ENCODE measurements at places on chromosomes 4 and X.
A peak's percentile ranks its signal among the peaks of the same experiment; 100 is the strongest.

DNA sequence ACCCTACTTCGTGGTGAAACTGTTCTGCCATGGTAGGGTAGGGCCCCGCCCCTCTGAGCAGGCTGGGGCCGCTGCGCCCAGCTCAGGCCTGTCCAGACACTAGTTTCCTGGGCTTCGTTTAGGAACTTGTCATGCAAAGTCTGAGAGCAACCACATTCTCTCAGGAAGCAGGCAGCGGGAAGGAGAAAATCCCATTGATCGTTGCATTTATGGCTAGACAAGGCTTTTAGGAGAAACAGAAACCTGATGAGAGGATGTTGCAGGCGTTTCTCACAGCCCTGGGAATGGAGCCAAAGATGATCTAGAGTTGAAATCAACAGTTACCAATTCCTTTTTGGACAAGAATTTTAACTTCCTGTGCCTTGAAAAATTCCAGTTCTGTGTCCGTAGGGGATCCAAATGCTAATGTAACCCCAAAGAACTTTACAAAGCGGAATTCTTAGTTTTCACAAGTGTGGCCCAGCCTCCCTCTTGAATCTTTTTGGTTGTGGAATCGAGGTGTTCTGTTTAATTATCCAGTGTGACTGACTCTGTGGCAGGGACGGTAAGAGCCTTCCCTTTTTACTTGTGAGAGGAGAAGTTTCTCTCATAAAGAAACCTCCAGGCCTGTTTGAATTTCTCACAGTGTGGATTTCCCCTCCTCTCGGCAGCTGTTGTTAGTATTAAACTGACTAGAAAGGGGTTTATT, 4.5 kb upstream of the CXCL9 start:
- no peak for DNase-seq

- no peak for DNase-seq
Measured at GRCh38 chrX:15437724-15438123, 53.5 kb upstream of the VEGFD start.

DNA sequence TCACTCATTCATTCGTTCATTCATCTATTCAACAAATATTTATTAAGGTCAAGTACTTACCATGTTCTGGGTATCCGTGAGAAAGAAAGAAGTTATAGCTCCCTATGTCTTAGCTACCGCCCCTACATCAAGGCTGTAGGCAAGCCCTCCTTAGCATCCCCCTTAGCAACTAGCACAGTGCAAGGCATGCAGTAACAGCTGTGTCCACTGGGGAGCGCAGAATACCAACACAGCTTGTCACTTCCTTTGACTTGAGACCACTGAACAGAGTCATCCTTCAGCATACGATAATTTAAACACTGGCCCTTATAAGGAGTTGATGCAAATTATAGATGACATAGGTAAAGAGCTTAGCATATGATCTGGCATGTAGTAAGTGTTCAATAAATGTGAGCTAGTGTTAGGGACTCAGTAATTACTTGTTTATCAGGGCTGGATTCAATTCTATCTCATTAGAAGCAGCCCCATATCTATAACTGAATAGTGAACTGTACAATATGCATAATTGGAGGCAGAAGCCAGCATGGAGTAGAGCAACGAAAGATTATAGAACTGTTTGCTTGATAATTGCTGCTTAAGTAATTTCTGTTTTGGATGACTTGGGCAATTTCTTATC, 8.7 kb downstream of the KIAA1210 start:
- DNase-seq, result peak; percentile 54

GRCh38 chr4:154415313-154415712, 76.3 kb downstream of the DCHS2 start:
- no peak for DNase-seq

- DNase-seq, result no peak
Measured at GRCh38 chrX:46599051-46599560, 25.5 kb downstream of the CHST7 start.

- no peak for DNase-seq
Measured at GRCh38 chr4:93029769-93030168, 726.0 kb downstream of the GRID2 start.

GRCh38 chr4:88820698-88821415, 123.2 kb upstream of the NAP1L5 start:
- DNase-seq, result no peak

DNA sequence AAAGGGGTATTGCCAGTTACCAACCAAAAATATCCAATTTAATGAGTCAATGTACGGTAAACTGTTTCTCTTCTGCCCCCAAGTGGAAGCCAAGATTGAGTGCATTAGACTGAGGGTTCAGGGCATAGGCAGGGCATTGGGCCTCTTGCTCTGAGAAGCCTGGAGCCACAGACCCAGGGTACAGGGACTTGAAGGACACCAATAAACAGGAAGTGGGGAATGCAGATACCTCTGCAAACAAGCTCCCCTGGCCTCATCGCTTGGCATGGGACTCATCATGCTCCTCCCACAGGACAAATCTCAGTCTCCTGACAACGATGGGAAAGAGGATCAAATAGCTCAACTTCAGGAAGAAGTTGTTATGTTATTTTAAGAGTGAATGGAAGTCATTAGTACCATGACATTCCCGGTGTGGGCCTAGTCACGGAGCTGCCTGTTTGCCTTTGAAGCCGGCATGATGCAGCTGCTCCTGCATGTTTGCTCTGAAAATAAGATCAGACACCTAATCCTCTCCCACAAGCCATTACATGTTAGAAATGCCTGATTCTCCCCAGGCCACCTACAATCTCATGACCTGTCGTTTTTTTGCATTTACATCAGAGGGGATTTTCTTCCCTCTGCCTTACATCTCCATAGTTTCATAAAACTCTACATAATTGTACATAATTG, 224.2 kb downstream of the RCHY1 start:
- peak; percentile 2 for DNase-seq

GRCh38 chr4:162498168-162498567, 334.4 kb upstream of the FSTL5 start:
- DNase-seq, result no peak

- peak; percentile 30 for DNase-seq
Measured at GRCh38 chrX:153765138-153766079, 1.4 kb downstream of the PLXNB3 start.

- DNase-seq, result no peak
Measured at GRCh38 chrX:1591863-1592469, 562 bp downstream of the AKAP17A start.

DNA sequence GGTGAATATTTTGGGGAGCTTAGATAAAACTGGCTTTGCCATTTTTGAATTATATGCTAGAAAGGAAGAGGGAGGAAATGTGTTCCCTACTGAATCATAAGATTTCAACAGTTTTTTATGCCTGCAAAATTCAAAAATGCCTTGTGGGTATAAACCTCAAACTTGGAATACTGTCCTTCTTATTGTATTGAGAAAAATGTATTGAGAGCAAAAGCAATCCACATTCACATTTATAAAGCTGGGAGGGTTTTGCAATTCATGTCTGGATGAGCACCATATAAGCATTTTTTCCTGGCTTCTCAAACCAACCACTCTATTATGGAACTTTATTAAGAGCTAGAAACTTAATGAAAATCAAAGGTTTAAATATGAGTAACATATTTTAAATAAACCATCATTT, 289.8 kb downstream of the PCDH7 start:
- DNase-seq, result no peak

DNA sequence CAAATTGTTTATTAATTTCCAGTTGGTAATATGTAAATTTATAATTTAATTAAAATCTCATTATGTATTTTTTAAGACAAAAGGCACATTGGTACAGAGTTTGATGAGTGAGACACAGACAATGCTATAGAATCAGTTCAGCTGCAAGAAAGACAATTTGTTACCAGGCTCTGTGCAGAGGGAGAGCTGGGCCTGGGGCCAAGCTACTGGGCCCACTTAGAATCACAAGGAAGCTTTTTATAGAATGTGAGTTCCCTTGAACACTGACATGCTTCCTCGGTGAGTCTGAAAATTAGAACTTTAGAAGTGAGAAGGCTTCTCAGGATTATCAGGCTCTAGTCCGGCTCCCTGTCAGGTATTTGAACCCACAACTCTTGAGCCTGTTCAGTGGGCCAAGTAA, 129.0 kb downstream of the AFF2 start:
- DNase-seq, result no peak

- no peak for DNase-seq
Measured at GRCh38 chr4:80069837-80070731, 2.9 kb downstream of the ANTXR2 start.

DNA sequence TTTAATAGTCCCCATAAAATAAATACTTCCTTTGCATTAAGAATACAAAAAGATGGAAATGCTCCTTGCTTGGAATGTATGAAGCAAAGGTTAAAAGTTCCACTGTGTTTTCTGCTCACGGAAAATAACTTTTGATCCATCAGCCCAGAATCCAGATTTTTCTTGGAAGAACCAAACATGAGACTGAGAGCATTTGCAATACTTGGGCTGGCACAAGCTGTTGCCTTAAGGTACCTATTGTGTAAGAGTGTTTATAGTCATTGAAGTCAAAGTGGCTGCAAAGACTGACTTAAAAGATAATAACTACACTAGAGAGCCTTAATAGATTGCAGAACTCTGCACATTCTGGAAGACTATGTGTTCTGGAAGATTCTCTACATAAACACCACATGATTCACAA, 281.4 kb downstream of the RAB28 start:
- DNase-seq, result no peak

GRCh38 chrX:48548871-48549270, 9.4 kb downstream of the TBC1D25 start:
- no peak for DNase-seq

DNA sequence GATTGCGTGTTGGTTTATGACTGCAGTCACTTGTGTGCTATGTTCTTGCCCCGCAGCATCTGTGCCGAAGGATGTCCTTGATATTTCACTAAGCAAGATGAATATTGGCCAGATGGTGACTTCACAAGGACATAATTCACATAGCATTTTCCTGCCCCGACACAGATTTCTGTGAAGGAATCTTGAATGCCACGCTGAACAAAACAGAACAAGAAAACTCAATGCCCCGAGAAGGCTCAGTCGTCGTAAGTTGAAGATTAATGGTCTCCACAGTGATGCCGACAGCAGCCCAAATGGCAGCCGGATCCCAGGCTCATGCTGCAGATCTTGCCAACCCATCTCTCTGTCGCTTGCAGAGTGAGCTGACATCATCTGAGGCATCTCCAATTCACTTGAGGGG, 145.9 kb downstream of the CPEB2 start:
- no peak for DNase-seq

DNA sequence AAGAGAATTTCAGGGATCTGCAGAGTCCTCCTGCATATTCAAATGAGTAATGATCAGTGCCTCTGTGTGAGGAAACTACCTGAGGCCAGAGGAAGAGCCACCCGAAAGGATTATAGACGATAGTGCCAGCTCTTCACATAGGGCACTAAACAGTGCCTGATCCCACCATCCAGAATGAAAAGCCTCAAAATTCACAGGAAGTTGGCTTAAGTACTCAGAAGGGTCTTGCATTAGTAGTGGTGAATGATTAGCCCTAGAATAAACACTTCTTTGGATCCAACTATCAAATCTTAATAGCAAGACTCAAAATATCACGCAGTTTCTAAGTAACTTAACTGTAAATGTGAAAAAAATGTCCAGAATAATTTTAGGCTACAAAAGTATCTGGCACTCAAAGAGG, 324.4 kb downstream of the ZNF674 start:
- DNase-seq, result no peak

GRCh38 chr4:71404049-71404448, 65.2 kb downstream of the SLC4A4 start:
- DNase-seq, result no peak

DNA sequence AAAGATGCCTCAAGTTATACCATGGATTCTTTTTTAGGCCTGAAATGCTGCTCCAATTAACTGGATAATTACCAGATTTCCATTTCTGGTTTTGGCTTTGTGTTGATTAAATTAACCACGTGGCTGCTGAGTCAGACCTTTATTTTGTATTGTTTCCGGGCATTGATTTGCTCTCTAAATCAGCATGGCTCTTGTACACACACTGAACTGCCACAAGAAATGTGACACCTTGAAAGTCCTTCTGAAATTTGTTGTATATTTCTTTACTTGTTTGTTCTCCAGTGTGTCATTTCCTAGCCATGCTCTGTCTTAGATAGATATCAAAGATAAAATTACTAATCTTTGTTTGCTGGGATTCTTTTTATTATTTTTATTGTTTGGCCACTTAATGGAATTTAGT, 11.7 kb downstream of the MTTP start:
- no peak for DNase-seq

GRCh38 chr4:86108137-86108536, 251.7 kb downstream of the MAPK10 start:
- no peak for DNase-seq

- DNase-seq, result no peak
Measured at GRCh38 chr4:85672959-85673358, 198.0 kb downstream of the ARHGAP24 start.

DNA sequence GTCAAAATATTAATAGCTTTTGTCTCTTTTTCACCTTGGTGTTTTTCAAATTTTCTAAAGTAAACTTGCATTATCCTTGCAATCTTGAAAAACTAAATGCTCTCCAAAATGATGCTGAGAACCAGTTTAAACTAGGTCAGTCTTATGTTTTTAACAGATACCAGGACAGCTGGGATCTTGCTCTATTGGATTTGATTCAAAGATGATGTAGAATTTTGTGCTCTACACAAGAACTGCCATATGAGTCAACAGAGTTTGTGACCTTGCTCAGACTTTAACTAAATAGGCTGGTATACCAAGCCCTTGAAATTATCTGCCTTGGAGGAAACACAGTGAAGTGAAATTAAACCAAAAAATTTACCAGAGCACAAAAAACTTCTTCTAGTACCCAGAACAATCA, 991.1 kb downstream of the STPG2 start:
- no peak for DNase-seq

GRCh38 chr4:15159477-15160019, 157.3 kb downstream of the CPEB2 start:
- DNase-seq, result no peak

GRCh38 chr4:46937493-46937892, 28.4 kb upstream of the COX7B2 start:
- no peak for DNase-seq

GRCh38 chr4:100118181-100118580, 72.1 kb downstream of the DDIT4L start:
- DNase-seq, result no peak

DNA sequence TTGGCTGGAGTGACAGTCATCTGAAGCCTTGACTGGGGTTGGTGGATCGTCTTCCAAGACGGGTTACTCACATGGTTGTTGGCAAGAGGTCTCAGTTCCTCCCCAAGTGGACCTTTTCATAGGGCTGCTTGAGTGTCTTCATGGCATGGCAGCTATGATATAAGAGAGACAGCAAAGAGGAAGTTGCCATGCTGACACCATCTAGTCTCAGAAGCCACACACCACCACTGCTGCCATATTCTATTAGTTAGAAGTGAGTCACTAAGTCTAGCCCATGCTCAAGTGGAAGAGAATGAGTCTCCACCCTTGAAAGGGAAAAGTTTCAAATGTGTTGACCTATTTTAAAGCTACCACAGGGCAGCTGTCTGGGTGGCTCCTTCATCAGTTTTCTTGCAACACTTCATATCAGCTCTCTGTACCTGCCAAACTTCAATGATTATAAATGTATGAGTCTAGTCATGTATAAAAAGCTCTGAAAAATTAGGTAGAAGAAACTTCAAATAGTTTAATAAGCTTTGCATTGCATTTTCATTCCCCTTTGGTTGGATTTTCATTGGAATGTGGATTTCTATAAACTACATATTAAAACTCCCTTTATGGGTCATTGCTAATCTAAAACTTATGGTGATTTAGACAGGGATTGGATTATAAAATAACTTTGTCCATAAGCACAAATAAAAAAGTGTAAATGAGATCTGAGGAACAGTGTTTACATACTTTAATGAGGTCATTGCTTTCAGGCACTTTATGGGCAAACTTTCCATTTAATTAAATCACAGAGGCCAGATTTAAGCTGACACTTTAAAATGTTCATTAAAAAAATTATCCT, 68.0 kb upstream of the ATXN3L start:
- no peak for DNase-seq

GRCh38 chrX:124488412-124489161, 142.2 kb downstream of the SH2D1A start:
- no peak for DNase-seq

All from neural crest cell (in vitro differentiated cells).